Activated CD4-positive, alpha-beta T cell treated with anti-CD3 and anti-CD28 coated beads for 4 hours (primary cell): ENCODE measurements at places on chromosomes 6 and 20.

DNA sequence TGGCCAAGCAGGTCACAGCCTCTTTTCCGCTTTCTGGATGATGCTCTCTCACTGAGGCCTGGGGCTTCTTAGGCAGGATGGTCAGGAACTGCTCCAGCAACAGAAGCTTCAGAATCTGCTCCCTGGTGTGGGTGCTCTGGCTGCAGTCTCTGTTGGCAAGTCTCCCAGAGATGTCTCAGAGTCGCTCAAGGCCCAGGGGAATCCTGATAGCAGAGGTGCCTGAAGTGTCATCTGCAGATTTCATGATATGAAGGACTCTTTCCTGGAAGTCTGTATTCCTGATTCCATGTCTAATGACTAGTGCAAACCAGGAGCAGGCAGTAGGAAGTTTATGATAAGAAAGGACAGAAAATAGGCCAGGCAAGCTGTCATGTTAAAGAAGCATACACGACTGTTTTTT lies 20.3 kb downstream of the ZSCAN31 start:
- DNase-seq = no peak

- DNase-seq = no peak
Measured at GRCh38 chr20:8974009-8974708, 94.7 kb upstream of the PLCB4 start.

GRCh38 chr20:38152621-38153221 lies 12.3 kb downstream of the TGM2 start:
- no peak for DNase-seq

DNA sequence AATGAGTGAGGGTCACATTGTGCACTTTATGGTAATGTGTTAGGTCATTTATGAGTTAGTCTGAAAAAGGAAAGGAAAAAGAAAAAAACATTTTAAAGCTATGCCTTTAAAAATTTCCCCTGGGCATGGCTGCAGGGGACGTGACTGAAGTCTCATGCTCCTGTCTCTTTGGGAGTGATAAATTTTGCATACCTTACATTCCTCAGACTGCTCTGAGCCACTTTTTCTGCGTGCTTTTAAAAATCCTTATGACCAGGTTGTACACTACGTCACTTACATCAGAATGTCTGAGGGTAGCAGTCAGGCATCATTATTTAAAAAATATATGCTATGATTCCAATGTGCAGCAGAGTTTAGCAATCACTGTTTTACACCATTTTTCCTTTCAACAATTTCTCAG lies 121.2 kb downstream of the RFPL4B start:
- no peak for DNase-seq

- no peak for DNase-seq
Measured at GRCh38 chr6:164066335-164066734, 651.8 kb downstream of the QKI start.

- DNase-seq = no peak
Measured at GRCh38 chr6:20954315-20954714, 420.1 kb downstream of the CDKAL1 start.

DNA sequence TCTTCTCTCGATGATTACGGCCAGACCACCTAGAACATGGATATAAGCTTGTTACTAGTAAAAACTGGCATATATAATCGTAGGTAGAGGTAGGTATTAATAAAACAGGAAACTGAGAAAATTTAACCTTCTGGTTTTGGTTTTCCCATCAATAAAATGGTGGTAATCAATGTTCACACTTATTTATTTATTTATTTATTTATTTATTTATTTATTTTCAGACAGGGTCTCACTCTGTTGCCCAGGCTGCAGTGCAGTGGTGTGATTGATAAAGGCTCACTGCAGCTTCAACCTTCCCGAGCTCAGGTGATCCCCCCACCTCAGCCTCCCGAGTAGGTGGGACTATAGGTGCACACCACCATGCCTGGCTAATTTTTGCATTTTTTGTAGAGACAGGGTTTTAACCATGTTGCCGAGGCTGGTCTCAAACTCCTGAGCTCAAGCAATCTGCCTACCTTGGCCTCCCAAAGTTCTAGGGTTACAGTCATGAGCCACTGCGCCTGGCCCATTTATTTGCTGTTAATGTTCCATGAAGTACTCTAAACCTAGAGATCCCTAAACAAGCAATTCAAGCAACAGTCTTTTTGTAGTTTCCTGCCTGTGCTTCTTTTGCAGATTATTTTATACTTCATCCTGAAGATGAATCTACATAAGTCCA lies 11.5 kb downstream of the TOMM6 start:
- no peak for DNase-seq

DNA sequence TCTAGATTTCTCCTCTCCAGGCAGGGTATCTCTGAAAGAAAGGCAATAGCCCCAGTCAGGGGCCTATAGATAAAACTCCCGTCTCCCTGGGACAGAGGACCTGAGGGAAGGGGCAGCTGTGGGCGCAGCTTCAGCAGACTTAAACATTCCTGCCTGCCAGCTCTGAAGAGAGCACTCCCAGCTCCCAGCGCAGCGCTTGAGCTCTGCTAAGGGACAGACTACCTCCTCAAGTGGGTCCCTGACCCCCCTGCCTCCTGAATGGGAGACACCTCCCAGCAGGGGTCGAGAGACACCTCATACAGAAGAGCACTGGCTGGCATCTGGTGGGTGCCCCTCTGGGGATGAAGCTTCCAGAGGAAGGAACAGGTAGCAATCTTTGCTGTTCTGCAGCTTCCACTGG lies 556.9 kb downstream of the EPM2A start:
- no peak for DNase-seq

- DNase-seq = no peak
Measured at GRCh38 chr6:133047065-133047665, 194.0 kb upstream of the EYA4 start.

- DNase-seq = no peak
Measured at GRCh38 chr6:42304053-42304712, 86.5 kb upstream of the MRPS10 start.

DNA sequence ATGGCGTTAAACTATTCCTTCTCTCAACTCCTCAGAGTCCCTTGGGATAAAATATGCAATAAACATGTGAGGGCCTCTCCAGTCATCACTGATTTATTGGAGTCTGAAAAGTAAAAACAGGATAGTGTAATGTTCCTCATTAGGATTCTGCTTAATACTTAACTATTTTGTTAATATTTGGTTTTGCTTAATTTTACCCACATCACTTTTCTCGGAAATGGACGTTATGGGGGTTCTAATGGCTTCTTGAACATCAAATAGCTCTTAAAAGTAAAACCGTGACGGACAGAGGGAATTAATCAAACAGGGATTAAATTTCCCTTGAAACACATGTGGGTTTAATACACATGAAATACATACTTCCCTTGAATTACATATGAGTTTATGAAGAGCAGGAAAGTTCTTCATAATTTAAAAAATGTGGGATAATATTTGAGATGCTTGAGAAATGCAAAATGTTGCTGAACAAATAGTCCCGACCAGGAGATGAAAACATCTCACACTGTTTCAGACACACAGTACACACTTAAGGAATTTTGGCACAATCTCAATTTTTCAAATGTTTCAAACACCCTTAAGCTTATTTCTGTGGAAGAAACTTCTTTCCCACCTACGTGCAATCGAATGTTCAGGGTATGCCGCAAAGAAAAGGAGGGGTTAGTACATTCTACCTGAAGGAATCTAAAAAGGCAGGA lies 38.4 kb upstream of the EIF2S2 start:
- no peak for DNase-seq

- no peak for DNase-seq
Measured at GRCh38 chr20:32762754-32763201, 593 bp downstream of the DNMT3B start.

DNA sequence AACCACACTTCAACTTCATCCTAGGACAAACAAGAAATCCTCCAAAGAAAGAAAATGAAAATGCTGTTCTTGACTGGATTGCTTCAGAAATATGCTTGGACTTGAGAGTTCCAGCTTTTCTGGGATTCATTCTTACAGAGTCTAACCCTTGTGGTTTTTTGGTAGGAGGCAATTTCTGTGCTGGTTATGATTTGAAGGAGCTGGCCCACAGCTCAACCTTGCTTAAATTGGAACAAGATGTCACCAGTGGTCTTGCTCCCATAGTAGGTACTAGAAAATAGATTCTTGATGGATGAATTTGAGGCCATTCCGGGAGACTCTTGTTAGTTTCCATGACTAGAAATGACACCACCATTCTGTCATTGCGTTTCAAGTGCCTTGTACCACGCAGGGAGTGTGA lies 54.3 kb upstream of the BMP6 start:
- DNase-seq = no peak

- DNase-seq = no peak
Measured at GRCh38 chr6:344816-345340, 46.7 kb upstream of the IRF4 start.

- DNase-seq = no peak
Measured at GRCh38 chr6:165045631-165046030, 263.8 kb downstream of the C6orf118 start.

GRCh38 chr20:2005359-2005758 lies 11.5 kb upstream of the PDYN start:
- no peak for DNase-seq

- no peak for DNase-seq
Measured at GRCh38 chr6:137861550-137862337, 5.3 kb upstream of the TNFAIP3 start.

DNA sequence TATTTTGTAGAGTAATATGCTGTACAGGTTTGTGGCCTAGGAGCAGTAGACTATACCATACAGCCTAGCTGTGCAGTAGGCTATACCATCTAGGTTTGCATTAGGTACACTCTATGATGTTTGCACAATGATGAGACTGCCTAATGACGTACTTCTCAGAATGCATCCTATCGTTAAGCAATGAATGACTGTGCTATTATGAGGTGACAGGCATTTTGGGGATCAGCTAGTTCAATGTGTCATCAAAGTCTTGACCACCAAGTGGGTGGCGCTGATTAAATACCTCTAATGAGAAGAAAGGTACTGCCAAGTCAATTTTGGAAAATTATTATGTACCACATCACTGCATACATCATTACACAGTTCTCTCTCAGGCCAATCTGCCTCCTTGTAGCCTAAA lies 190.2 kb downstream of the BACH2 start:
- no peak for DNase-seq
